Fibroblast of upper back skin (primary cell): ENCODE measurements at places on chromosomes 16 and 17.

DNA sequence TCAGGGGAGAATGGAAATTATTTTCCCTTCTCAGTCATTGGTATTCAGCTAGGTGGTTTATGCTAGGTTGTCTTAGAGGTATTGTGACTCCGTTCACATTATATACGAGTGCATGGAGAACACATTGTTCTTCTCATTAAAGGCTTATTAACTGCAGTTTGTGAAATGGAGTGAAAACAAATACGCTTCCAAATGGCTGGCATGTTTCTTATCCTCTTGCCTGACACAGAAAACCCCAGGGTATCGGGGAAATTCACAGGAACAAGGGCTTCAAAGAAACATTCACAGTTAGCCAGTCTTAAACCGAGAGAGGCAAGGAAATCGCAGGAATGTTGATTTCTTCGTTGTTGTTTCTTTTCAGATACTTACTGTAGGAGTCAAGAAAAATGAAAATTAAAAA is 1047.9 kb upstream of the RBFOX1 start:
- DNase-seq, result no peak

DNA sequence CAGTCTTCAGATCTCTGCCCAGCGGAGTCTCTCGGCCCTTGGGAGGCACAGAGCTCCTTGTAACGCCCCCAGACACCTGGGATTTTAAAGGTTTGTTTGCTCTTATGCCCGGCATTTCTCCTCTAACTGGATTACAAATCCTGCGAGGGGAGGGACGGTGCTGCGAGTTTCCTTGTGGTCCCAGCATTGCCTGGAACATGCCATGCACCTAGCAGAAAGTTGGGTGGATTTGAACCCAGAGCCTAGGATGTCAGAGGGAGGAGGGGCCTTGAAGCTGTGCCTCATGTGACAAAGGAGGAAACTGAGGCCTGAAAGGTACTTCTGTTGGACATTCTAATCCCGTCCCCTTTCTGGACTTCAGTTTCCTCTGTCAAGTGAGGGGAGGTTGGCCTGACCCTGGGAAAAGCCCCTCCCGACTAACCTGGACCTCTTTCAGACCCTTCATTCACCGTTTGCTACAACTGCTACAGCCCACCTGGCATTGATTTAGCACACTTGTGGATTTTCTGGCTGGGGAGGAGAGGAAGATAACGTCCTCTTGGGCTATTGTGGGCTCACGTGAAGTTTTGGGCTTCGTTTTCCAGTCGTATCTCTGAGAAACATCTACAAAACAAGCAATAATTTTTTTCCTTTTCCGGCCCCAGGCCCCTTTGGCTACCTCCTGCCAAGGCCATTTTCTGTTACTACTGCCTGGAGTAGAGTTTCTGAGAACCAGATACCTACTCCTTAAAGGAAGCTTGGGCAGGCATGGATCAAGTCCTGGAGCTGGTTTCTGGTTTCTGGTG is 30.9 kb downstream of the MRC2 start:
- no peak for DNase-seq

- DNase-seq, result no peak
These were observed 119.1 kb downstream of the BANP start for GRCh38 chr16:88070341-88070740.

DNA sequence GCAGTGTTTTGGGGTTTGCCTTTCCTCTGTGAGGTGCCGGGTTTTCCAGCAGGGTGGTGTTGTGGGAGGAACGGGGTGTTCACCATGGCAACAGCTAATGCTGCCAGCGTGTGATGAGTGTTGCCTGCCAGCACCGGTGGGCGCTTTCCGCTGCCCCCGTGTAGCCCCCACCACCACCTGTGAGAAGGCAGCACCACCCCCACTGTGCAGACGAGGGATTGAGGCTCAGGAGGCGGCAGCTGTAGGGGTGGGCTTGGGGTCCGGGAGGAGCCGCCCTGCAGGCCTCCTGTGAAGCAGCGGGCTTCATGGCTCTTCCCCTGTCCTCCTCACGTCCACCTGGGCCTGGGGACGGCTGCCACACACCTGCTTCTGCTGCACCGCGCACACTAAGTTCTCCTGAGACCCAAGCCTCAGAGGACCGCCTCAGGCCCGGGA is 5.2 kb downstream of the RAB40C start:
- DNase-seq, result no peak

- DNase-seq, result no peak
These were observed 3.5 kb downstream of the CHAD start for GRCh38 chr17:50465171-50465570.

- DNase-seq, result no peak
These were observed 17.5 kb downstream of the PIPOX start for GRCh38 chr17:29060475-29060874.

DNA sequence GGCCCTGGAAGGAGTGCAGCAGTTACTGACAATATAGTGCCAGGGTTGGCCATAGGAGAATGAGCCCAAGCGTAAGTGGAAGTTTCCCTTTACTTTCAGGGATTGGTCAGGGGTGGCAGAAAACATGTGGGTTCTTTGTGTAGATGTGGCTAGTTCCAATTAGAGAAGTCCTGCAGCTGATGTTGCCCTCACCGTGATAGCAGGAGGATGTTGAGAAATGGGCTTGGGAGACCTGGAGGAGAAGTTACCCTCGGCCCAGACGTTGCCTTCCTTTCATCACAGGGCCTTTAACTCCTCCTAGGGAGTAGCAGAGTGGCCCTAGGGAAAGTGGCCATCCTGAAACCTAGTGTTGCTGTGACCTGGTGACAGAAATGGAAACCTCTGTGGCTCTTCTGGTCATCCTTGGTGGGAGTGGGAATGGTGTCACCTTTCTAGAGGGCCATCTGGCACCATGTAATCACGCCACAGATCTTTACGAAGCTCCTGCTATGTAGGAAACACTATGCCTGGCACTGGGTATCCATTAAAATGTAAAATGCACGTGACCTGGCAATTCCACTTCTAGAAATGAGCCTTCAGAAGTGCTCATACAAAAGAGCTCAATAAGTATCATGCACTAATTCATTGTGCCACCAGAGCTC is 6.7 kb downstream of the TMEM92 start:
- DNase-seq, result no peak

- no peak for DNase-seq
These were observed 37.1 kb upstream of the AMZ2 start for GRCh38 chr17:68210570-68211315.

GRCh38 chr16:84449156-84450140 is 55.0 kb downstream of the MEAK7 start:
- no peak for DNase-seq

- no peak for DNase-seq
These were observed 195.4 kb downstream of the KATNIP start for GRCh38 chr16:27745348-27745747.

GRCh38 chr16:4611337-4612021 is 3.2 kb downstream of the UBALD1 start:
- DNase-seq, result no peak

- DNase-seq, result no peak
These were observed 17.6 kb upstream of the SP2 start for GRCh38 chr17:47878203-47879027.

GRCh38 chr17:8382052-8382879 is 727 bp downstream of the RPL26 start:
- no peak for DNase-seq

GRCh38 chr17:79024901-79025737 is 1.1 kb downstream of the C1QTNF1 start:
- DNase-seq, result no peak
